Activated CD8-positive, alpha-beta memory T cell treated with anti-CD3 and anti-CD28 coated beads, Interleukin-2, amount 50 U/mL, for 48 hours (primary cell): ENCODE measurements at places on chromosomes 11 and 22.

DNA sequence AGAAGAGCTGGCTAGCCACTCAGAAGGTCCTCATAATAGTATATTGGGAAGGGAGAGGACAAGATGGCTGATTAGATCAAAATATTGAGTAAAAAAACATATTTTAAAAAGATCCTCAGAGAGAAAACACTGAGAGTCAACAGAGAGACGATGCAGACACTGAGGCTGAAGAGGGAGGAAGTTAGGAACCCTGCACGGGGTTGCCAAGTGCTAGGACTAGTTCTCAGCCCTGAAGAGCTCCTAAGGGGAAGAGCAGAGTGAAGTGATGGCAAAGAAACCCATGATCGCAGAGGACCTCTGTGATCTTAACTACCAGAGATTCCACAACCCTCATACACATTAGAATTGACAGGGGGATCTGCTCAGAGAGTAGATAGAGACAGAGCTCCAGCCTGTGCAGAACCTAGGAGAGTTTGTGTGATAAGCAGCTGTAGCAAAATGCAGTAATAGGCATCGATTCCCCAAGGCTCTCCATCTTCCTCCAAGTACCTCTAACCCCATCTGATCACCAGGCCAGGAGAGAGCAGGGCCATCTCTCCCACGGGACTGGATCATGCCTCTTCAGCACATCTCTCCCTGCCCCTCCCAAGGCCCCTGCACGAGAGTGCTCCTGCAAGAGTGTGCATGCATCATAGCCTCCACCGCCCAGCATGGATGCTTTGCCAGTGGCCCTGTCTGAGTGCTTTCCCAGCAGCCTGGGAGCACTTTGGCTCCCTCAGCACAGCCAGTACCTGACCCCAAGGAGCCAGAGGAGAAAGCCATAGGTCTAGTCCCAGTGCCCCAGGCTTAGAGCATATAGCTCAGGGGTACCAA lies 41.2 kb upstream of the ARL14EP start:
- peak; percentile 50 for DNase-seq

GRCh38 chr22:25021976-25022711 lies 69.6 kb downstream of the KIAA1671 start:
- DNase-seq, result no peak

GRCh38 chr22:33806191-33806590 lies 114.1 kb downstream of the LARGE1 start:
- DNase-seq, result no peak

- DNase-seq, result peak; percentile 54
These were observed 682 bp downstream of the LARGE1 start for GRCh38 chr22:33919391-33920196.

DNA sequence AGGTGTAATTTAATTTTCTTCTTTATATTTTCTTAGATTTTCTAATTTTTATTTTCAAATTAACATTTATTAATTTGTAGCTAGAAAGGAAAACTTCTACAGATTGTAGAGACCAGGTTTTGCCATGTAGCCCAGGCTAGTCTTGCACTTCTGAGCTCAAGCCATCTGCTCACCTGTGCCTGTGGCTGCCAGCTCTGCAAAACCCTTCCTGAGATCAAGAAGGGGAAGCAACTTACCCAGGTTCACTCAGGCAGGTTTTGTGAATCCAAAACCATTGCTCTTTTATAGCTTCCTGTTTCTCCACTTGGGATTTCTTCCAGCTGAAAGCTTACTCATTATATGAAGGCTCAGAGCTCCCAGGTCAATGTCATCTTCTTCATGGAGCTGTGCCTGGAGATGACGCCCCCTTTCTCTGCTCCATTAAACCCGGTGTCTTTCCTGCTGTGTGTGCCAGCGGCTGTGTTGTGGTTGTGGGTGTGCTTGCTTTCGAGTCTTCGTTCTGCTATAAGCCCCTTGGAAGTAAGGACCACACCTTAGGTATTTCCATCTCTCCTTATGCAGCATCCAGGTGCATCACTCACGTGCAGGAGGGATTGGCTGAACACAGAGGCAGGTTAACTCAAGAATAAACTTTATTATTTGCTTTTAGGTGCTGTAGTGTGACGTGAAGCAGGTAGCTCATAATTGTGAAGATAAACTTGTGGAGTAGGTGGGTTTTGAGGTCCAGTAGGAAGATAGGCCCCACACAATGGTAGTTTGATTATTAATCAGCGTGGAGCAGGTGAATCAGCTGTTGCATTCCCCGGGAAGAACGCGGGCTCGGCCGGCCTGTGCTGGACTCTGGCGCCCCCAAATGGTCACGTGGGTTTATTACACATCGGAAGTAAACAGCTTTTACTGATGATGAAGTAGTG lies 42.2 kb upstream of the INCENP start:
- peak; percentile 92 for DNase-seq

DNA sequence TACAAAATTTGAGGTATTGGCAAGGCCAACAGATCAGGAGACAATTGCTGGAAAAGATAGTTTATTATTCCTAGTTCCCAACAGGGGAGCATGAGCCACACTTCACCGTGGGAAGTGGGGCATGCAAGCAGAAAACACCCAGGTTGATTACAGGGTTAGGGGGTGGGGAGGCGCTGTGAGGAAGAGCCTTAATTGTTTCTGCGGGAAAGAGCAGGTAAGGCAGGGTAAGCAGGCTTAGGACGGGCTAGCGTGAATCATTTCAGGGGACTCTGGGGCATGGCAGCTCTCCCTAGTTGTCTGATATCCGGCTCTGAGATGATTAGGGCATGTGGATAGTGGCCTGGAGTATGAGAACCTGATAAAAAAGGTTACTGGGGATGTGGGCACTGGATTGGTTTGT lies 20.7 kb upstream of the HTR3A start:
- DNase-seq, result no peak
